ENCODE measurements at places on chromosomes 3 and 15.

DNA sequence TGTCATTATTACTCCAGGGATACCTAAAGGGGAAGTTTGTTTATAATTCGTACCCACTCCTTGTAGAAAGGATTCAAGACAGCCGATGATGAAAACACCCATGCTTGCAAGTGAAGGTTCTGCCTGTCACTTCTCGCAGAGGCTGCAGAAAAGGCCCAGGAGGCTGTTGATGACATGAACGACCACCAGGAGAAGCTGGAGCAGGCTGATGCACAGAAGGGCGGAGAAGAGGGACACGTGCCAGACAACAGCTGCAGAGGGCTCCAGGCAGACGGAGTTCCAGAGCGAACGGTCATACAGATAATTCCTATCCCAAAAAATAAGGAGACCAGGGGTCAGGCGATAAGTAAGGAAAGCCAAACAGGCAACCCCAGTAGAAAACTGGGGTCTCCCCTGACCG is 5.7 kb upstream of the DYNLT2B start:
- no peak for DNase-seq

- DNase-seq: no peak
Observed at GRCh38 chr3:127041264-127041820, 58.4 kb downstream of the PLXNA1 start.

- no peak for DNase-seq
Observed at GRCh38 chr3:71310359-71310979, 273.1 kb downstream of the FOXP1 start.

GRCh38 chr3:114827495-114827894 is 319.6 kb downstream of the ZBTB20 start:
- no peak for DNase-seq

GRCh38 chr15:51848811-51849210 is 19.4 kb downstream of the TMOD3 start:
- DNase-seq: no peak

DNA sequence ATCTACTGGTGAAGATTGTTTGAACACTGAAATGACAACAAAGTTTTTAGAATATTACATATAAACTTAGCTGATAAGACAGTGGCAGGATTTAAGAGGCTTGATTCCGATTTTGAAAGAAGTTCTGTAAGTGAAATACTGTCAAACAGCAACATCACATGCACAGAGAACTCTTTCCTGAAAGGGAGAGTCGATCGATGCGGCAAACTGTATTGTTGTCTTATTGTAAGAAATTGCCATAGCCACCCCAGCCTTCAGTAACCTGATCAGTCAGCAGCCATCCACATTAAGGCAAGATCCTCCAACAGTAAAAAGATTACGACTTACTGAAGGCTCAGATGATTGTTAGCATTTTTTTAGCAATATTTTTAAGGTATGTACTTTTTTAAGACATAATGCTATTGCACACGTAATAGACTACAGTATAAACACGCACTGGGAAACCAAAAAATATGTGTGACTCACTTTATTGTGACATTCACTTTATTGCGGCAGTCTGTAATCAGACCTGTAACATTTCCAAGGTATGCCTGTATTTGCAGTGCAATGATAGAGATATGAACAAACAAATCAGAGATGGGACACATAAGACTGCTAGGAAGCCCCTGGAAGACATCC is 225.6 kb upstream of the UBE2E1 start:
- DNase-seq: no peak

DNA sequence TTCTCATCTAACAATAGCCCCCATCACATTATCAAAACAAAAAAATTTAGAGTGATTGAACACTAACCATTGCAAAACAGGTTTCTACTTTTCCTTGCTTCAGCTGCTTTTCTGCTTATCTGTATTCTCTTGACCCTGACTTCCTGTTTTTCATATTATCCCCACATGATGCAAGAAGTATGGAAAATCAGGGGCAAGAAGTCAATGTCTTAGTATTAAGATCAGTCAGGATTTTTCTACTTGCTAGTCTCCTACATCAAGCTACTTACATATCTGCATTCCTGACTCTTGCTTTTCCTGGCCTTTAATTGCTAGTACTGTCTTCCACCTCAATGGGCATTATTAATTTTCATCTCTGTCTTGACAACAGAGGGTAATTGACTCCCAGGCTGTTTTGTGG is 300.2 kb downstream of the OTOL1 start:
- no peak for DNase-seq

GRCh38 chr3:143266927-143267326 is 147.4 kb downstream of the CHST2 start:
- DNase-seq: no peak

DNA sequence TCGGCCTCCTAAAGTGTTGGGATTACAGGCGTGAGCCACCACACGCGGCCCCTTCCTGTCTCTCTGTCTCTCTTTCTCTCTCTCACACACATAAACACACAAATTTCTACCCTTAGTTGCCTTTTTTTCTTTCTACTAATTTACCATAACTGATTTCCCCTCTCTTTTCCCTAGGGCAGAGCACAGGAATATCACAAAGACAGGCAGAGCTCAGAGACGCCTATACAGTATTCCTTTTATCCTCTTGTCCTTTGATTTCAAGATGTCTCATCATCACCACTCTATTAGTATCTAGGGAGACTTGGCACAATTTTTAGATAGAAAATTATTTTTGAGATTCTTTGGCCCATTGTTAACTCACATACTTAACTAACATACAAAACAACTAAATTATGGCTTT is 25.8 kb upstream of the ST3GAL6 start:
- DNase-seq: no peak

DNA sequence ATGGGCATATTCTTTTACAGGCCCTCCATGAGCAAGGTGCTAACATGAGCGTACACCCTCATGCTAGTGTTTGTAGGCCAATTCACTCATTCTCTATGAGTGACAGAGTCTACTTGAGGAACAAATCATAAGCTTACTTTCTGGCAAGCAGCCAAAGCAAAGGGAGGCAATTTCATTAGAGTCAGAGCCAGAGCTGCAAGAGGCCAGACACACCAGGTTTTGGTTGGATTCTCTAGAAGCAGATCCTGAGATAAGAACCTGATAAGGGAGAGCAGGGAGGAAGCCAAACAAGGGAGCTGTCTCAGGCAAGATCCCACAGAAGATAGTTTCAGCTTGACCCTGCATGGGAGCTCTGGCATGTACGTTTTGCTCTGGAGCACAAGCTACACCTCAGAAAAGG is 214.1 kb upstream of the CTNNB1 start:
- DNase-seq: no peak

GRCh38 chr3:47712398-47712797 is 69.3 kb downstream of the SMARCC1 start:
- no peak for DNase-seq

DNA sequence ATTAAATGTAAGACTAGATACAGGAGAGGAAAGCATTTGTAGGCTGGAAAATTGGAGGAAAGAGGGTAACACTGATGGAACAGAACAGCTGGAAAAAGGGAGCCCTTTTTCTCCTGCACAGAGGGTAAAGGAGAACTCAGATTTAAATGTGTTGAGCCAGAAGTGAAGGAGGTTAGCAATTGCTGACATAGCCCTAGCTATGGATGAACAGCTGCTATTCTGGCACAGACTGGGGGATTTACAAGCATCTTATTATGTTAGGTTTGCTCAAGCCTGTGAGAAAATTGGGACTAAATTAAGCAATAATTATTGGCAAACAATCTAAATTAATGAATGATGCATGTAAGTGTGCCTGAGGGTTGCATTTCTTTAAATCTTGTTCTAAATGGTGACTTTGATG is 40.6 kb upstream of the PRR20G start:
- no peak for DNase-seq

DNA sequence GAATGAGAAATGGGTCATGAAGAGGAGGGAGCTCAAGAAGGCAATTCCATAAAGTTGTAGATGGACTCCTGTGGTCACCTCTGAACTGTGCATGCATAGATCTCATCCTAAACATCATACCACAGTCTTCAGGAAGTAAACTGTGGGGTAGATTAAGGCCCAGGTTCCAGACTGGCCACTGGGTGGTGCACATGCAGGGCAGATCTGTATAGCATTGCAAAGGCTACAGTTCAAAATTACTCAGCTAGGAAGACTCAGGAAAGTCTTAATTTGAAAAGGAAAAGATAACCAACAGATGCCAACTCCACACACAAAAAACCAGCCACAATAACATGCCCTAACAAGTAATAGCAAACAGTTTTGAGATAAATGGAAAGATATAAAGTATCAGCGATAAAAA is 20.3 kb downstream of the KY start:
- DNase-seq: no peak

DNA sequence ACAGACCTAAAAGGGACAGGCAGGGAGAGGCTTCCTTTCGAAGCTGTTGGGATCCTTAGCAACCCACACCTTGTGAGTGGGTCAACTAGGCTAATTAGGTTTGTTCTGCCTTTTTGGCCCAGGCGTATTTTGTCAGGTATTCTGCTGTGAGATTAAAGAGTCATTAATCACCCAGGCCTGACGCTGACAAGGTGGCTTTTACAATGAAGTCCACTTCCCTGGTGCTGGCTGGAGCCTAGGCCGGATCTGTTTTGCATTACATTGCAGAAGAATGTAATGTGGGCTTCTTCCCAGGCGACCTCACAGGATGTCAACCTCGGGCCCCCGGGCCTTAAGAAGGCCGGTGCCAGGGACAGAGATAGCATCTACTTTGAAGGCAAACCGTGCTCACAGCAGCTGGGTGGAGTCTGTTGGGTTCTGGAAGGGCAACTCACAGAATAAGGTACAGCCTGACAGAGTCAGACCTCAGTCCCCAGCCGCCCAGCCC is 76.9 kb downstream of the HES1 start:
- no peak for DNase-seq

DNA sequence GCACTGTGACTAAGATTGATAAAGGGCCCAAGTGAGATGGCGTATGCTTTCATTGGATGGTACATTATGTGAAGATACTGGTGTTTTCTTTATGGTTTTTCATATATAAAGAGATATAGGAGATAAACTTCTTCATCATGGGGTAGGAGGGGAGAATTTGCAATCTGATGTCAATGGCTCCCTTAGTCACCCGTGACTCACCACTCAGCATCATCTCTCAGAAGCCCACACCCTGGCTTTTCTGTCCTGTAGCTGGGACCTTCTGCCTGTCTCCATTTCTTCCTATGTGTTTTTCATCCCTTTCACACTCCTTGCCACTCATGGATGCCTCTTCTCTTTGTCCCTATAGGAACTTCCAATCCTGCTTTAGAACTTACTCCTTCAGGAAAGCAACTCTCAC is 114.3 kb upstream of the SEMA6D start:
- no peak for DNase-seq

GRCh38 chr15:69706353-69707097 is 253.9 kb downstream of the RPLP1 start:
- DNase-seq: no peak

- DNase-seq: no peak
Observed at GRCh38 chr15:75420698-75421097, 30.8 kb downstream of the SIN3A start.

GRCh38 chr3:37862903-37863815 is 1.5 kb downstream of the CTDSPL start:
- no peak for DNase-seq

Data from stimulated activated CD4-positive, alpha-beta T cell treated with anti-CD3 and anti-CD28 coated beads, Interleukin-1b, Interleukin-23, amount 100 ng/mL, for 1 hour (primary cell).